Effector memory CD8-positive, alpha-beta T cell (primary cell): ENCODE measurements at places on chromosomes 7 and 10.

GRCh38 chr7:114622221-114622620 lies 207.6 kb downstream of the FOXP2 start:
- DNase-seq, result no peak

DNA sequence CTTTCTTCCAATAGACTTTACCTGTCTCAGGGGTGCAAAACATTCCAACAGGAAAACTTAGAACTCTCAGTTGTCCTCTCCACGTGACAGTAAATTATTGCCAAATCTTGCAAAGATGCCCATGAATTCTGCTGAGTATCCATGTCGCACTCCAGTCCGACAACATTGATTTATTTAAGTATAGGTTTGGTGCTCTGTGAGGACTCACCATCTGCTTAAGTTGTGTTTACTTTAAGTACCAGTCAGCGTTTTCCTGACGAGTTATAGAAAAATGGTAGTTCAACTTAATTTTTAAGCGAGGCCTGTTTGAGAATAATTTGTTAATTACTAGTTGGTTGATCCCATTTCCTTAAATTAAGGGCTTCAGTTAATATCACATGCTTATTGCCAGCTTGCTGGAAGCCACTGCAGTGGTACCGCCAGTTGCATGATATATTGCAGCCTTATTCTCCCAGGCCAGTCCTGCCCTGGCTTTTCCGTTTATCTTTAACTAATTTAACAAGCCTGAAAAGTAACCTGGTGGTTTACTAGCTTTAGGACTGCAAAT lies 27.8 kb downstream of the CREB5 start:
- DNase-seq, result no peak

DNA sequence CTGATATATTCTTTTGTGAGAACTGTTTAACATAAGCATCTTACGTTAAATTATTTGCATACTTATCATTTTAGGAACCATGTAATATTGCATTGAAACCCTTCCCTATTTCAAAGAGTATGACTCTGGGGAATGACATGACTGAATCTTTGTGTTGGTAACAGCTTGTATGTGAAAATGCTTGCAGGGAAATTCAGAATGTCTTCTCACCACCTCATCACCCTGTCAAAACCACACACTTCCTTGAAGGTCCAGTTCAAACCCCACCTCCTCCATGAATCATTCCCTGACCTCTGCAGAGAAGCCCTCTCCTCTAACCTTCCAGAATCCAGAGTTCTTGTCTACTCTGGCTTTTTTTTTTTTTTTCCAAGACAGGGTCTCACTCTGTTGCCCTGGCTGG lies 26.3 kb upstream of the NKX2-3 start:
- no peak for DNase-seq

GRCh38 chr7:129829737-129830631 lies 122.8 kb downstream of the UBE2H start:
- peak; percentile 40 for DNase-seq
